Activated T-helper 17 cell treated with anti-CD3 and anti-CD28 coated beads, Interleukin-2, amount 50 U/mL, for 72 hours (primary cell): ENCODE measurements at places on chromosomes 3 and 15.

DNA sequence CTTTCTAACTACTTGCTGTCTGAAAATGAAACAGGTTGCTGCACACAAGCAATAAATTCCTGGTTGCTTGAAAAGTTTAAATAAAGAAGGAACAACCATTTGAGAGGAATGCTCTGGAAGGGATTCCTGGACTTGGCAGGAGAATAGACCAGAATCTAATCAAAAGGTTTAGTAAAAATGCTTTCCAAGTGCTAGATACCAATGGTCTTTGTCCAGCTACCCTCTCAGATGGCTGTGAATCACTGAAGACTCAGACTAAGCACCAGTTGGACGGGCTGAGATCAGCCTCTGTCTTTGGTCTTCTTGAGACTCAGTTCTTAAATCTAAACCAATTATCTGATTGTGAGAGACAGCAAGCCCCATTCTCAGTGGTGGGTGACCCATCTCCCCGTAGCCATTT lies 27.7 kb upstream of the LPP start:
- ATAC-seq: no peak

DNA sequence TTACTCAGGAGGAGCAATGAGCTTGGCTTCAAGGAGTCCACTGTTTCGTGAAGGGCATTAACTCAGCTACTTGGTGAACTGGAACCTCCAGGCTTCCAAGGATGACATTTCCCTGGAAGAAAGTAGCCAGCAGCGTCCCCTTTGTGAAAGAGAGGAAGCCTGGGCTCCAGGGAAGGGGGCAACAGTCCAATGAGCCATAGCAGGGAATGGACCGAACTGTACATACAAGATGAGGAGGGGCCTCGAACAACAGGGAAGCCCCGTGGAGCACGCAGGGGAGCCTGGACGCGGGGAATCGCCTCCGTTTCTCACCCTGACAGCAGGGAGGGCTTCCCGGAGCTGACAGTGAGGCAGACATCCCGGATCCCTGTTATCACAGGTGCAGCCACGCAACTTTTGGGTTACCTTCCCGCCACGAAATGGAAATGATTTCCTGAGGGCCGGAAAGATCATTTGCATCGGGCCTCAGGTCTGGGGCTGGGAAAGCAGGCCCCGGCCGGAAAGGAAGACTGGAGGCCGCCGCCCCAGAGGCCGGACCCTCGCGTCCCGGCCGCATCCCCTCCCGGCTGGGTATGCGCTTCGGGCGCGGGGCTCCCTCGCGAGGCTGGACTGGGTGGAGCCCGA lies 475 bp upstream of the SPINT1 start:
- ATAC-seq: no peak

DNA sequence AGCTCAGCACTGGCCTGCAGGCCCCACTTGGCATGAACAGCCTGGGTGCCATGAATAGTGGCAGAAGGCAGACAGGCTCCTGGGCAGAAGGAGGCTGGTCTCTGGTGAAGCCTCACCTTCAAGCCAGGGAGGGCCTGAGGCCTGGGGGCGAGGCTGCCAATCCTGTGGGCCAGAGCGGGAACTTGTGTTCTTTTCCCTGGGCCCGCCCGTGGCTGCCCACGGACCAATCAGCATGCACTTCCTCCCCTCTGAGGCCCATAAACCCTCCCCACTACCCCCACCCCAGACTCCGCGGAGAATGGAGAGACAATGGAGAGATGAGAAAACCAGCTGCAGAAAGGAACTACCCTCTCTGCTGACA lies 283.8 kb upstream of the ROBO1 start:
- ATAC-seq: no peak

DNA sequence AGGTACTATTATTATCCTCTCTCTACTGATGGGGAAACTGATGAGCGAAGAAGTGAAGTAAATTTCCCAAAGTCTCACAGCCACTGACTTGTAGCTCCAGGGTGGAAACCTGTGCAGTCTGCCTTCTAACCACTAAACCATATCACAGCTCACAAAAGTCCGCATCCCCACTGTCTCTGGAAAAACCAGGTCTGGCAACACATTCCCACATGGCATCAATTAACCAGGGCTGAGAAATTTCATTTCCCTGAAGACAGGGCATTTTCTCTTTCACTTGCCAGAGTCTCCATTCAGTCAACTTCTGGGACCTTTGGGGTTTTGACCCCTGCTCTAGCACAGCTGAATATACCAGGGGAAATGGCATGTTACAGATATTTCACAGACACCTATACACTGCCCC lies 26.5 kb downstream of the FBXO40 start:
- ATAC-seq: no peak
